ENCODE measurements at places on chromosomes 7 and 10.

- no peaks in the 10 kb centered on the region for H3K27me3 ChIP-seq
- H3K4me1 ChIP-seq: peaks cover 7% of the 10 kb centered on the region
- no peak overlapping the region for H3K27ac ChIP-seq
- H3K36me3 ChIP-seq: no peaks in the 10 kb centered on the region
Observed at GRCh38 chr10:129870474-129870757, 93.7 kb downstream of the EBF3 start.

DNA sequence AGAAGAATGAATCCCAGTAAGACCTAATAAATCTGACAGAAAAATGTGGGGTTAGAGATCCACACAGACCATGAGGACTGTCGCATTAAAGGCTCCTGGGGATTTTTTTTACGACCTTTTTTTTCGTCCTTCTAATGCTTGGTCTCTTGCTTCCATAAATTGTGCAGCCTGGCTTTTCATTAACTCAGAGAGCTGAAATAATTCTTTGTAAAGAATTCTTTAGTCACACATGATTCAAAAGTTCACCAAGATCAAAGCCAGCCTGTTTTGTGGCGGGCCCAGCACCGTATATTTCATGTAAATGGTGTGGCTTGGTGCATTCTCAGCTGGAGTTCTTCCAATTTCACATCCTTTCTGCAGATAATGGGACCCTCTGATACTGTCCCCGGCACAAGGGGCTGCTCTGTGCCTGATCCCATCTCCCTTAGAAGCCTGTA, 206.6 kb upstream of the BMPER start:
- H3K4me1 ChIP-seq: no peaks in the 10 kb centered on the region
- no peaks in the 10 kb centered on the region for H3K36me3 ChIP-seq
- no peak overlapping the region for H3K27ac ChIP-seq
- peaks cover 4% of the 10 kb centered on the region for H3K27me3 ChIP-seq

DNA sequence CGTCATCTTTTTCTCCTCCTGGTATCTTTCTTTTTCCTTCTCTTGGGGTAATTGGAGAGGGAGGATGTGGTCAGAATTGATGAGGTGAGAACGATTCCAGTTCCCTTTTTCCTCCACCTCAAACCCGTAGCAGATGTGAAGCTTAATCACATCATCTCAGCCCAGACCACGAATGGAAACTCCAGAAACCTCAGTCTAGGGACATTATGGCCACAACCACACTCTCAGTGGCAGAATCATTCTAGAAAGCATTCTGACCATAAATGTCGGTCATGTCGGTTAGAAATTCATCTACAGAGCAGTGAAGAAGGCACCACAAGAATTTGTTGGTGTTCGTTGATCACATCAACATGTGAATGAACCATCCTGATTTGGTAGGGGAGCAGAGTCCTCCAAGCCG, 78.7 kb downstream of the GATA3 start:
- H3K4me3 ChIP-seq: no peak overlapping the region
- H3K36me3 ChIP-seq: no peaks in the 10 kb centered on the region
- no peak overlapping the region for H3K27ac ChIP-seq
- no peaks in the 10 kb centered on the region for H3K4me1 ChIP-seq

DNA sequence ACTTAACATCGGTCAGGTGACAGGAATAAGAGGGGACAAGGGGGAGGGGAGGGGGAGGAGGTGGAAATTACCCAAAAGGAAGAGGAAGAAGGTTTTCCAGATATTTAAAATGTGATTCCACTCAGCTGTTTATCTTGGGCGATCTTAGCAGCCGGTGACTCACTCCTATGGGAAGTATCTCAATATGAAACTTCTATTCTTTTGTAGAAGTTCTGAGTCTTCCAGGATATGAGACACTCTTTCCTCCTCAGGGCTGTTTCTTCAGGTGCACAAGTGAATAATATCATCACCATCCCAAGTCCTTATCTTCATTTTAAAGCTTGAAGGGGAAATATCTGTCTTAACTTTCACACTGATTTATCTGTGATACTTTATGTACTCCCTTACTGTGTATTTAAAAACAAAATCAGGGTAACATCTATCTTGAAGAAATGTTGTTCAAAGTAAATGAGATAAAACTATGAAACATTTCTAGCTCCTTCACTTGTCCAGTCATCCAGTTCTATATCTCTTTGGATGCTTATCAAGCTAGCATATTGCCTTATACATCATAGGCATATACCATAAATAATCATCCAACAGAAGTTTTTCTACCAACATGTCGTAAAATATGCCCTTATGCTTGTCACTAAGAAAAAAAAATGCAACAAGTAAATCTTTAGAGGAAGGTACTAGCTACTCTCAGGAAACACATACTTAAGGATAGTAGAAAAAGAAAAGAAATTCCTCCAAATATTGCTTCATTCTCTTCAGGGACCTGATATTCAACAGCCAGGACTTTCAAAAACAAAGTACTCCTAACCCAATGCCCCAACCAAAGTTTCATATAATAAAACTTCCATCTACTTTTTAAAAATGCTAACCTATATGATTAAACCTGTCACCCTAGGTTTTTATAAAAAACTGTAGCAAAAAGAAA, 13.7 kb downstream of the DOCK4 start:
- DNase-seq: no peak
- H3K4me1 ChIP-seq: 0 out of 2 replicates have a peak, but pooled peaks cover 3% of the 10 kb centered on the region
- no peaks in the 10 kb centered on the region for H3K27me3 ChIP-seq
- H3K27ac ChIP-seq: no peak overlapping the region

DNA sequence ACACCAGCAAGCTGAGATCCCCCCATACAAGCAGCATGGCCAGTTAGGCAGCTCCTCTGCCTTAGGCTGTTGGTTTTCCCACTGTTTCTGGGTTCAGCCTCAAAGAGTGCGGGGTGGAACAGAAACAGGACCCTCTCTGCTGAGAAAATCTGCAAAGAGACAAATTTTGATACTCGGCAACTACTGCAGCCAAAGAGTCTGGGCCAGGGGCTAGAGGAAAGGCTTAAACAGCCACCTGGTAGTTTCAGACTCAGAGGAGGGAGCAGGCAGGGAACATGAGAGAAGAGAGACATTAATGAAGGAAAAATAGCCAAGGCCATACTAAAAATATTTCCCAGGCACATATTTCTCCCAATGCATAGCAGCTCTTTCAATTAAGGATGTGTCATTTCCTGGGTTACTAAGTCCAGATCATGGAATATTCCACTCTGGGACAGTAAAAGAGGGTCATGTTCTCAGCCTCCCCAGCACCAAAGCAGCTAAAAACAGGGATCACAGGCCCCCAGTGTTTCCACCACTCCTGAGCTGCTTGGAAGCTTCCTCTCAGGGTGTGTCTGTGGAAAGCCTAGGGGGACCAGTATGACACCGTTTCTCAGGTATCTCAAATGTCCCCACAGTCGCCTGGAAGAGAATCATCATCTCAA, 29.8 kb downstream of the PDLIM1 start:
- peaks cover 77% of the 10 kb centered on the region for H3K36me3 ChIP-seq
- no peak overlapping the region for H3K4me3 ChIP-seq
- H3K27me3 ChIP-seq: no peaks in the 10 kb centered on the region
- DNase-seq: peak; percentile 28
- peaks cover 24% of the 10 kb centered on the region for H3K4me1 ChIP-seq
- H3K27ac ChIP-seq: no peak overlapping the region

DNA sequence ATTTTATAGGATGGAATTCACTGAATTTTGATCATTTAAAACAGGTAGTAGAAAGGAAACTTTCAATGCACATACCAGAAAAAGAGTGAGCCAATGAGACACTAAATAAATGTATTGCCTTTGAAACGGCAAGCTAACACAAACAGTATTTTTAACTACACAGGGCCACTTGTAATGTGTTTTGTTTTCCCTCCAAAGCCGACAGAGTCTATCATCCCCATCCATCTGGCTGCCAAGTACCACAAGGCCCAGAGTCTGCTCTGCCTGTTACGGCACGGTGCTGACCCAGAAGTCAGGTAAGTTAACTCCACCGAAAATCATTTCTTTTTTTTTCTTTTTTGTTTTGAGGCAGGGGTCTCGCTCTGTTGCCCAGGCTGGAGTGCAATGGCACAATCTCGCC, 1.5 kb downstream of the ANKRD61 start:
- no peaks in the 10 kb centered on the region for H3K4me1 ChIP-seq
- no peaks in the 10 kb centered on the region for H3K27me3 ChIP-seq
- DNase-seq: no peak
- H3K36me3 ChIP-seq: peaks cover 39% of the 10 kb centered on the region
- no peak overlapping the region for H3K27ac ChIP-seq
- no peak overlapping the region for H3K4me3 ChIP-seq

DNA sequence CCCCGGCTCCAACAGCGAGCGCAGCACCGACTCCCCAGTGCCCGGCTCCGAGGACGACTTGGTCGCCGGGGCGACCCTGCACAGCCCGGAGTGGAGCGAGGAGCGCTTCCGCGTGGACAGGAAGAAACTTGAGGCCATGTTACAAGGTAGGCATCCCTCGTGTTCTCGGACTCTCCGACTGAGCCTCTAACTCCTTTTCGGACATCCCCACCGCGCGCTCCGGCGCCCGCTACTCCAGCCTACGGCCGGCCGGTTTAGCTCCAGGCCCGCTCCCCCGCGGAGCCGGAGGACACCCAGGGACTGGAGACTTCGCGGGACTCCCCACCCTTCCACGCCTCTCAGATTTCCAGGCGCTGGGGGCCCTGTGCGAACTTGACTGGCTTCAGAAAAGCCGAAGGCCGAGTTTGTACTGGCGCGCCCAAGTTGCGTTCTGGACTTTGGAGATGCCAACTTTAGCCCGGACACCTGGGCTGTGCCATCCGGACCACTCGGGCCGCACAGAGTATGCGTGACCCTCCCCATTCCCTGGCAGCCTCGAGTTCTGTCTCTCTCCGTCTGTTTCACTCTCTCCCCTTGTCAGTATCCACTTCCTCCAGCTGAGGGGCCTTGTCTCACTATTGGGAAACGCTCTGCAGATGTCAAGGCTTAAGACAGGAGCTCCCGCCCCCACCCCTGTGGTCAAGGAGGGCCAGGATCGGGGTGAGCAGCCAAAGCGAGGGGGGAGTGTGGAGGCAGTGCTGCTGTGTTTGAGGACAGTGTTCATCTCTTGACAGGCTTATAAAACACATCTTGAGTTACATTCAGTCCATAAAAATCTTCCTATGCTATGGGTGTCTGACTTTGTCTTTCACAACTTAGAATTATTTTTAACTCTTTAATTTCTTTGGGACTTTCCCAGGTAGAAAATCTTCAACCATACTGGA, 777 bp downstream of the BICC1 start:
- H3K27me3 ChIP-seq: peaks cover 35% of the 10 kb centered on the region
- H3K4me1 ChIP-seq: no peaks in the 10 kb centered on the region

DNA sequence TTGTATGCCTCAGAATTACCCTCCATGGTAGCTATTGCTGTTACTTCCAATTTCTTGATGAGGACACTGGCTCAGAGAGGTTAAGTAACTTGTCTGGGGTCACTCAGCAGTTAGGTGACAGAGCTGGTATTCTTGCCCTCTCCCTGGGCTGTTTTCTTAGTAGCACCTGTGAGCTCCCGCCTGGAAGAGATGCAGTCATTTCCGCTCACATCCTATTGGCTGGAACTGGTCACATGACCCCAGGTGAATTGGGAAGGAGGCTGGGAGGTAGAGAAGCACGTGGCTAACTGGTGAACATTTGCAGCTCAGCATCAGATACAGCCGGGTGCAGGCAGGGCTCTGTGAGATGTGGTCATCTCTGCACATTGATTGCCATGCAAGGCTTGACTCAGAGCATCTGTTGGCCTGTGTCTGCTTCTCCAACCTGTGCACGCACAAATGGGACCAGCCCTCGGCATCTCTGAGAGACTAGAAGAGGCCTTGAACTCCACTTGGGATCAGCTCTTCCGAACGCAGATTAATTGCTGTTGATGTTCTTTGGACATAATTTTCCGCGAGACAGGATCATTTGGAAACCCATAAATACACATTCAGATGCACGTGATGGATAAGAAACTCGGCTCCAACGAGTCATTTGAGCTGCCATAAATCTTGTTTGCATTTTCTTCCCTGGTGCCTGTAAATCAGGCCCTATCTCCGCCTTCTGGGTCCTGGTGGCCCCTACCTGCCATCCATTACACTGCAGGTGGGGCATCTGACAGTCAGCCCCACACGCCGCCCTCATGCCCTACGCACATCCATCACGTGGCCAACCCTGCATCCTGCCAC, 42.8 kb downstream of the MYL10 start:
- no peak overlapping the region for H3K27ac ChIP-seq
- no peak overlapping the region for H3K4me3 ChIP-seq
- no peaks in the 10 kb centered on the region for H3K4me1 ChIP-seq
- DNase-seq: no peak
- H3K36me3 ChIP-seq: no peaks in the 10 kb centered on the region

- no peak for DNase-seq
- no peaks in the 10 kb centered on the region for H3K27me3 ChIP-seq
- no peak overlapping the region for H3K4me3 ChIP-seq
- no peaks in the 10 kb centered on the region for H3K36me3 ChIP-seq
- no peaks in the 10 kb centered on the region for H3K4me1 ChIP-seq
Observed at GRCh38 chr7:64308016-64308270, 5.8 kb upstream of the ZNF736 start.
